K562 (cell line): ENCODE measurements at places on chromosomes 13 and 19. TPM values are rescaled to one million over a fixed set of nuclear protein-coding genes. Genes with fewer than 3 reads are reported as not detected.

MAG gene
- 6.4 and 7.7 TPM in 2 replicates for total RNA-seq

NAPSA gene
- 1.9 and 2.3 TPM in 2 replicates for total RNA-seq

CTXN1 gene
- total RNA-seq = 37.4 and 38.9 TPM in 2 replicates

SIGLEC9 gene
- total RNA-seq = 0.22 TPM in 1 of 2 replicates, not detected in the other

PRR36 gene
- 0.29 and 0.42 TPM in 2 replicates for total RNA-seq

RUBCNL gene
- 0.35 and 0.45 TPM in 2 replicates for total RNA-seq

UBAC2 gene
- 43.5 and 47.2 TPM in 2 replicates for total RNA-seq

SIGLEC8 gene
- 0.44 and 0.49 TPM in 2 replicates for total RNA-seq

CCDC70 gene
- total RNA-seq = not detected in 2 replicates

MTIF3 gene
- 20.4 and 23.5 TPM in 2 replicates for total RNA-seq

NXNL1 gene
- total RNA-seq = not detected in 2 replicates

WDR88 gene
- not detected in 2 replicates for total RNA-seq

CLDND2 gene
- 2.2 and 4.0 TPM in 2 replicates for total RNA-seq

CYP4F8 gene
- total RNA-seq = not detected in 2 replicates

AXL gene
- total RNA-seq = 3.0 and 3.4 TPM in 2 replicates

VSTM2B gene
- total RNA-seq = not detected in 2 replicates

HCST gene
- 0.47 and 1.6 TPM in 2 replicates for total RNA-seq

HPN gene
- total RNA-seq = 0.20 and 0.36 TPM in 2 replicates

LYPD3 gene
- total RNA-seq = 0.31 and 0.33 TPM in 2 replicates

ZNF829 gene
- 0.02 TPM in 1 of 2 replicates, not detected in the other for total RNA-seq

TMPRSS9 gene
- 0.11 TPM in 1 of 2 replicates, not detected in the other for total RNA-seq

ESD gene
- total RNA-seq = 129 and 142 TPM in 2 replicates
